Hepatocyte (in vitro differentiated cells): ENCODE measurements at places on chromosomes 12 and 14. TPM values are rescaled to one million over a fixed set of nuclear protein-coding genes. Genes with fewer than 3 reads are reported as not detected.
A peak's percentile ranks its signal among the peaks of the same experiment; 100 is the strongest.

GRCh38 chr12:79897617-79898016 is 37.3 kb downstream of the PPP1R12A start:
- no peak overlapping the region for H3K27ac ChIP-seq
- H3K4me1 ChIP-seq: no peaks in the 10 kb centered on the region
- no peak overlapping the region for H3K4me3 ChIP-seq
- no peak for DNase-seq
- no peaks in the 10 kb centered on the region for H3K36me3 ChIP-seq
- H3K27me3 ChIP-seq: no peaks in the 10 kb centered on the region

- no peak overlapping the region for H3K4me3 ChIP-seq
- no peak for DNase-seq
- no peaks in the 10 kb centered on the region for H3K4me1 ChIP-seq
- H3K27ac ChIP-seq: no peak overlapping the region
- no peaks in the 10 kb centered on the region for H3K27me3 ChIP-seq
- no peaks in the 10 kb centered on the region for H3K36me3 ChIP-seq
Measured at GRCh38 chr14:81260732-81261131, 40.0 kb upstream of the GTF2A1 start.

DNA sequence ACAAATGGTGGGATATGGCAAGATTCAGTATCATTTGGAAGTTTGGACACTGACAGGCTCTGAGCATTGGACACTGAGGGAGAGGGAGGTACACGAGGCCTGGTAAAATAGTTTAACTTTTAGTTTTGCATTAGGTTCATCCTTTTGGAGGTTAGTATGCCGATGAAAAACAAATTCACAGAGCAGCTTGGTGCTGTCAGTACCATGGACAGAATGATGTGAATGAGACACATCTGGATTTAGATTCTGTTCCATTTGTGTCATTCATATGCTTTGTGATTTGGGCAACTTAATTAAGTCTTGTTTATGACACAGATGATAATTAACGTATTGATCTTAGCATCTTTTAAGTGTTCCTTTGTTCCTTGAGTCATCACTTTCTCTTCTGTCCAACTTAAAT is 33.7 kb downstream of the GPHN start:
- H3K27ac ChIP-seq: no peak overlapping the region
- H3K4me3 ChIP-seq: no peak overlapping the region
- H3K27me3 ChIP-seq: no peaks in the 10 kb centered on the region
- DNase-seq: no peak

- H3K27ac ChIP-seq: no peak overlapping the region
- no peaks in the 10 kb centered on the region for H3K27me3 ChIP-seq
- H3K4me1 ChIP-seq: peaks cover 35% of the 10 kb centered on the region
- no peak overlapping the region for H3K4me3 ChIP-seq
Measured at GRCh38 chr12:129610601-129611120, 293.2 kb downstream of the TMEM132D start.

GRCh38 chr12:129604506-129604905 is 299.3 kb downstream of the TMEM132D start:
- no peak for DNase-seq
- H3K36me3 ChIP-seq: no peaks in the 10 kb centered on the region
- H3K4me1 ChIP-seq: peaks cover 17% of the 10 kb centered on the region
- no peaks in the 10 kb centered on the region for H3K27me3 ChIP-seq
- no peak overlapping the region for H3K27ac ChIP-seq

- no peak overlapping the region for H3K4me3 ChIP-seq
- H3K4me1 ChIP-seq: peaks cover 12% of the 10 kb centered on the region
- H3K27me3 ChIP-seq: no peaks in the 10 kb centered on the region
- DNase-seq: no peak
- no peak overlapping the region for H3K27ac ChIP-seq
- H3K36me3 ChIP-seq: no peaks in the 10 kb centered on the region
Measured at GRCh38 chr14:98949481-98950135, 322.4 kb downstream of the BCL11B start.

- no peak for DNase-seq
- no peaks in the 10 kb centered on the region for H3K36me3 ChIP-seq
- no peak overlapping the region for H3K27ac ChIP-seq
- H3K4me1 ChIP-seq: peaks cover 22% of the 10 kb centered on the region
Measured at GRCh38 chr12:51393676-51394545, 2.7 kb upstream of the GALNT6 start.

GRCh38 chr12:68746572-68747180 is 700 bp downstream of the SLC35E3 start:
- DNase-seq: peak; percentile 83
- H3K27ac ChIP-seq: peak overlapping the region; percentile 84
- no peaks in the 10 kb centered on the region for H3K36me3 ChIP-seq

DNA sequence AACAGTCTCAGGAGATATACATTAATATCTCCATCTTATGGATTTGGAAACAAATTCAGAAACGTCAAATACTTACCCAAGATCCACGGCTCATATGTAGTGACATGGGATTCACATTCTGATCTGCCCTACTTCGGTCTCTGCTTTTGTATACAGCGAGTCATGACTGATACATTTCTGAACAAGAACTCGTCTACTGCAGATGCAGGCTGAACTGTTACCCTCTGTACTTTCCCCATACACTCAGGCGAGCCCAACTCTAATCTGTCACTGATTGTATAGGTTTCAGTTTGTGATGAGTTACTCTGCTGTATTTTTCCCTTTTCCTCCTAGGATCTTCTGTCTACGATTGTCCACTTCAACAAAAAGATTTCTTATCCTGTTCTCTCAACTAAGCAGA is 441.6 kb downstream of the CCDC91 start:
- H3K27me3 ChIP-seq: no peaks in the 10 kb centered on the region
- H3K36me3 ChIP-seq: no peaks in the 10 kb centered on the region
- no peak overlapping the region for H3K4me3 ChIP-seq
- no peaks in the 10 kb centered on the region for H3K4me1 ChIP-seq
- DNase-seq: no peak

DNA sequence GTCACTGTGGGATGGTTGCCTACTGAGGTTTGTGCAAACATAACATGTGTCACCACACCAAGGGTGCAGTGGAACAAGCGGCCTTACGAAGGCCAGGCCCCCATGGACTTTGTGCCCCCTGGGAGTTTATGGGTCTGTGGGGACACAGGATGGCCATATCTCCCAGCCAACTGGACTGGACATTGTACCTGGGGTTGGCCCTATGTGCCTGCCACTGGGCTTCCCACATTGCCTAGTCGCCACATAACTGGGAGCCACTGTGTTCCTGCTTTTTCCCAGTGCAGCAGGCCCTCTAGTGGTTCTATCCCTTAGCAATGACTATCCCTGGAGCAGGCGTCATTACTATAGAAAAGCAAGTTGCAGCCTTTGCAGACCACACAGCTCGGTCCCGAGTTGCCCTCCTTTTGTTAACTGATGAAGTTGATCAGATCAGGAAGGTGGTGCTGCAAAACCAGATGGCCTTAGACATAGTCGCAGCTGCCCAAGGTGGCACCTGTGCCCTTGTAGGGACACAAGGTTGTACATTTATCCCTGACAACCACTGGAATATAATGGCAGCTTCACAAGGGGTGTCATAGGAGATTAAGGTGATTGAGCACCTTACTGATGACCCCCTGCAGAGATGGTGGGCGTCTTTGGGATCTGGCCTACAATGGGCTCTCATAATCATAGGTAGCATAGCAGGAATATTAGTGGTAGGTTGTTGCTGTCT is 15.2 kb upstream of the RNASE12 start:
- no peaks in the 10 kb centered on the region for H3K36me3 ChIP-seq
- H3K27ac ChIP-seq: peak overlapping the region; percentile 55
- DNase-seq: peak; percentile 83

DNA sequence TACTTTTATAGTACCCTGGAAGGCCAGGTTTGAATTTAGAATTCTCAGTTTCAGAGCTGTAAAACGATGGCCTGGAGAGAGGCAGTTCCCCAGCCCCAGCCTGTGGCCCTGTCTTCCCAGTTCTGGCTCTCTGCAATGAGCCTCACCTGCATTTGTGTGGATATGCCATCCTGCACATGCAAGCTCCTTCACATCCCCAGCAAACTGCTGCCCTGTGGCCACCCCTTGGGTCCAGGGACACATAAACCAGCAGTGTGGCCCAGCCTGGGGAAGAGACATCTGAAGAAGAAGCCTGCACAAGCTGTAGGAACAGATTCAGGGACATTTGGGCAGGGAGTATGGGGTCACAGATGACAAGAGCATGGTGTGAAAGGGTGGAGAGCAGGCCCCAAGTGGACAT is 174.3 kb upstream of the CRY1 start:
- H3K27ac ChIP-seq: no peak overlapping the region
- H3K4me3 ChIP-seq: no peak overlapping the region
- no peaks in the 10 kb centered on the region for H3K4me1 ChIP-seq

DNA sequence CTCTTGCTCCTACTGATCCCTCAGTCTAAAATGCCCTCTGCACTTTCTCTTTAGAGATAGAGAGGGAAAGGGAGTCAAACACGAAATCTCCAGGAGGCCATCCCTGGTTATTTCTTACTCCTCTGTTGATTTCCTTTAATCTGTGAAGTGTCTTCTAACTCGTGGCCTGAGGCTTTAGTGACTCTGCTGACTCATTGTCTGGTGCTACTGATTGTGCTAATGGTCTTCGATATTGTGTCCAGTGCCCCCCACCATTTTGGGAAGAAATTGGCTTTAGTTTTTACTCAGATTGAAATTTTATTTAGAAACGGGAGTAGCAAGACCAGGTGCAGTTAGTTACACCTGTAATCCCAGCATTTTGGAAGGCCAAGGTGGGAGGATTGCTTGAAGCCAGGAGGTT is 839 bp downstream of the CLEC9A start:
- H3K36me3 ChIP-seq: no peaks in the 10 kb centered on the region
- no peak overlapping the region for H3K27ac ChIP-seq
- H3K4me1 ChIP-seq: no peaks in the 10 kb centered on the region
- no peaks in the 10 kb centered on the region for H3K27me3 ChIP-seq
- H3K4me3 ChIP-seq: no peak overlapping the region

GRCh38 chr12:29253906-29254625 is 105.0 kb downstream of the FAR2 start:
- H3K36me3 ChIP-seq: no peaks in the 10 kb centered on the region
- H3K4me1 ChIP-seq: no peaks in the 10 kb centered on the region
- H3K27me3 ChIP-seq: no peaks in the 10 kb centered on the region
- H3K4me3 ChIP-seq: no peak overlapping the region

DNA sequence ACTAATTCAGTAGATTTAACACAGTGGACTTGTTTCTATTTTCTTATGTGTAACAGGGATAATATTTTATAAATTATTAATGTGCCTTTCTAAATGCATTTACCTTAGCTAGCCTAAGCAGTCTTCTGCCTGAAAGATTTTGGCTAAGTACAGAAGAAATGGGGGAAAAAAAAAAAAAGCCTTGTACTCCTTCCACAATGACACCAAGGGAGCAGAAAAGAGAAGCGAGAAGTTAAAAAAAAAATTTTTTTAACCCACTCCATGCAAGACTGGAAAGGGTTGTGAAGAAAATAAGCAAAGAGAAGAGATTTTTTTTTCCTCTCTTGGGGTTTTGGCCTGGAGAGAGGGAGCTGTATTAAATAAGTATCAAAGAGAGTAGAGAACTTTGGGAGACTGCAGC is 28.7 kb downstream of the NELL2 start:
- H3K27ac ChIP-seq: no peak overlapping the region
- no peaks in the 10 kb centered on the region for H3K36me3 ChIP-seq
- no peak overlapping the region for H3K4me3 ChIP-seq
- no peak for DNase-seq
- no peaks in the 10 kb centered on the region for H3K27me3 ChIP-seq
- H3K4me1 ChIP-seq: no peaks in the 10 kb centered on the region

- H3K27ac ChIP-seq: no peak overlapping the region
- no peak for DNase-seq
- H3K4me1 ChIP-seq: no peaks in the 10 kb centered on the region
- no peaks in the 10 kb centered on the region for H3K27me3 ChIP-seq
- H3K36me3 ChIP-seq: no peaks in the 10 kb centered on the region
- no peak overlapping the region for H3K4me3 ChIP-seq
Measured at GRCh38 chr12:8553088-8553627, 12.5 kb upstream of the CLEC4E start.

DNA sequence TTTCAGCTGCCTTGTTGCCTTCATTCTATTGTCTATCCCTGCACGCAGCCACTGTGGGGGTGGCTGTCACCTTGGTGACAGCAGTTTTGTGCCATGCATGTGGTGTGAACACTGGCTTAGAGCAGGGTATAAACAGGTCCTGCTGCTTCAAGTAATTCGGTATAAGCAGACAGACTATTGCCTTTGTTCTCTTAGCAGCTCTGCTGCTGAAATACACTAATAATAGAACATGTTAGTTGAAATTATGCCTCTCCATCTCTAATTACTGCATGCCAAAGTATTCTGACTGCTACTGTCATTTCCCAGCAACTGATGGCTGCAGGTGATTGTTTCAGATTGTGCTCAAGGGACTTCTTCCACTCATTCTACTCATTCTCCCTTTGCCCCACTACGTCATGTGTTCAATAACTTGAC is 34.6 kb downstream of the PTPRO start:
- no peaks in the 10 kb centered on the region for H3K27me3 ChIP-seq
- DNase-seq: no peak
- H3K4me3 ChIP-seq: no peak overlapping the region
- no peaks in the 10 kb centered on the region for H3K36me3 ChIP-seq
- no peak overlapping the region for H3K27ac ChIP-seq

DNA sequence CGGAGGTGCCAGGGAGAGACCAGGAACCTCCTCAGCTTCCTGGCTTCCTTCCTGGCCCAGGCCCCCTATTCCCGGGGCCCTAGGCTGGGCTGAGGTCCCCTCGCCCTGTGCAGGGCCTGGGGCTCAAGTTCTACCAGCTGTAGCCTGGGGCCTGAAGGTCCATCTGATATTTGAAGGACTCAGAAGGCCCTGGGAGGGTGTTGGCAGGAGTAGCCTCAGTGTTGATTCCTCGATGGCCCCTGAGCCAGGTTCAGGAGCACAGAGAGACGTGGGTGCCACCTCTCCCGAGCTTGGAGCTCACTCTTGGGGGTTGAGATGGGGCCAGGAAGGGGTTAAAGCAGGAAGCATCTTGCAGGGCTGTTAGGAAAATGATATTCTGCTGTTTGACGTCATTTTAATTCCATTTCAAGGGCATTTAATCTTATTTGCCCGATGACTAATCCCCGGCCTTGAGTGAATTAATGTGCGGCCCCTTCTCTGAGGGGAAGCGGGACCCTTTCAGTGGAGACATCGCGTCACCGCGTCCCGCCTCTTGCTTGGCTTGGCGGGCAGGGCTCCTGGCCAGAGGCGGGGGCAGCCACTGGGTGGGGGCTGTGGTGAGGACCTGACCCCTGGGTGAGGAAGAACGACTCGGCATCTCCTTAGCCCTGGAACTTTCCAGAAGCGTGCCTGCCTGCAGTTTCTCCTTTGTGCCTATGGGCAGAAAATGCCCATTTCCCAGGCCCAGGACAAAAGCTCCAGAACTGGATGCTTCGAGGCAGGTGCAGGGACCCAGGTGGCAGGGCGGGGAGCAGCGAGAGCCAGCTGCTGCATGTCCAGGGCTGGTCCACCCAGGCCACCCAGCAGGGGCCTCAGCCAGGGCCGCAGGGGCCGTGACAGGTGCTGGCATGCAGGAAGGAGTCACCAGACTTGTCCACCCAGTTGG is 158.3 kb downstream of the KIF26A start:
- no peak for DNase-seq
- H3K27me3 ChIP-seq: no peaks in the 10 kb centered on the region
- no peak overlapping the region for H3K27ac ChIP-seq
- no peak overlapping the region for H3K4me3 ChIP-seq

CELA1 gene
- not detected in 2 replicates for total RNA-seq

MAP3K9 gene
- total RNA-seq: 7.5 and 9.2 TPM in 2 replicates

MANSC4 gene
- 0.63 TPM in 1 of 2 replicates, not detected in the other for total RNA-seq

YEATS4 gene
- 47.2 and 58.2 TPM in 2 replicates for total RNA-seq

TAS2R46 gene
- total RNA-seq: 2.6 and 2.9 TPM in 2 replicates

GPR84 gene
- total RNA-seq: 0.07 TPM in 1 of 2 replicates, not detected in the other

PLEKHG7 gene
- 0.16 and 0.17 TPM in 2 replicates for total RNA-seq
